ENCODE measurements at places on chromosomes 7 and 10.

- no peak for DNase-seq
Measured at GRCh38 chr7:127447326-127447945, 54.9 kb upstream of the ZNF800 start.

DNA sequence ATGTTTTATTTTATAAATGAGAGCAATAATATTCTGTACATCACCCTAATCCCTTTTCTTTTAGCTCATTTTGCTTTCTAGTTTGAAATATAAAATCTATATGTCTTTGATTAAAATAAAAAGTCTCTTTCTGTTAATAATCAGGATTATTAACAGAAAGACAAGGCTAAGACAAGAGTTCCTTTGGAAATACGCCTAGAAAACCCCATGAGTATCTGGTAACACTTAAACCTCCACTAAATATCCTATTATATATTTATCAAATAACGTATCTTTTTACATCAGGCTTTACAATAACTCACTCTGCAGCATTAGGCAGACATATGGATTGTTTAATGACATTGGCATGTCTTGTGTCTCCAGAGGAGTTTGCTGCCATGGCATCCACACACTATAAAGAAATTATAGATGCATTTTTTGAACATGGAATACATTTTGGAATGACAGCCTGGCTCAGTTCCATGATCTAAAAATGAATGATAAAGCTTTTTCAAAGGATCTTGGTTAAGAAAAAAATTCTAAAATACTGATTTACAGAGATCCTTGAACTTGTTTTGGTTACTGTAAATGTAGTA, 98.7 kb downstream of the TMEM26 start:
- DNase-seq = no peak

GRCh38 chr7:155333346-155334234, 35.9 kb downstream of the INSIG1 start:
- DNase-seq = no peak

GRCh38 chr10:86899670-86900276, 57.6 kb downstream of the MMRN2 start:
- DNase-seq = peak; percentile 2

DNA sequence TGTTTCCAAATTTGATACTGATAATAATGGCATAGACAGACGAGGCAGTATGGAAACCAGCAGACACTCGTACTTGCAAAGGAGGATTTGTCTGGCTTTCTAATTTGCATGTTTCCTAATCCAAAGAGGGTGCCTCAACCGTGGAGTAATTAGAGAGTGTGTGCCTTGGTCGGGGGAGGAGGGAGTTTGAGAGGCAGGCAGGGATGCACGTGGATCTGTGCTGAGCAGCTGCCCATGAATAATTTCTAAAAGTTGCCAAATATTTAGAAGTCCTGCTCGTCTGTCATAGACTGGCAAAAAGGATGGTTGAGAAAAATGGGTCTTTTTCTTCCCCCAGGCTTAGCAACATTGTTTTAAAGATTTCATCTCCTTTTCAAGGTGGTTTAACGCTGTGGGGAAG, 69.4 kb downstream of the PTPRE start:
- DNase-seq = no peak

- no peak for DNase-seq
Measured at GRCh38 chr7:54615537-54615936, 73.4 kb downstream of the VSTM2A start.

DNA sequence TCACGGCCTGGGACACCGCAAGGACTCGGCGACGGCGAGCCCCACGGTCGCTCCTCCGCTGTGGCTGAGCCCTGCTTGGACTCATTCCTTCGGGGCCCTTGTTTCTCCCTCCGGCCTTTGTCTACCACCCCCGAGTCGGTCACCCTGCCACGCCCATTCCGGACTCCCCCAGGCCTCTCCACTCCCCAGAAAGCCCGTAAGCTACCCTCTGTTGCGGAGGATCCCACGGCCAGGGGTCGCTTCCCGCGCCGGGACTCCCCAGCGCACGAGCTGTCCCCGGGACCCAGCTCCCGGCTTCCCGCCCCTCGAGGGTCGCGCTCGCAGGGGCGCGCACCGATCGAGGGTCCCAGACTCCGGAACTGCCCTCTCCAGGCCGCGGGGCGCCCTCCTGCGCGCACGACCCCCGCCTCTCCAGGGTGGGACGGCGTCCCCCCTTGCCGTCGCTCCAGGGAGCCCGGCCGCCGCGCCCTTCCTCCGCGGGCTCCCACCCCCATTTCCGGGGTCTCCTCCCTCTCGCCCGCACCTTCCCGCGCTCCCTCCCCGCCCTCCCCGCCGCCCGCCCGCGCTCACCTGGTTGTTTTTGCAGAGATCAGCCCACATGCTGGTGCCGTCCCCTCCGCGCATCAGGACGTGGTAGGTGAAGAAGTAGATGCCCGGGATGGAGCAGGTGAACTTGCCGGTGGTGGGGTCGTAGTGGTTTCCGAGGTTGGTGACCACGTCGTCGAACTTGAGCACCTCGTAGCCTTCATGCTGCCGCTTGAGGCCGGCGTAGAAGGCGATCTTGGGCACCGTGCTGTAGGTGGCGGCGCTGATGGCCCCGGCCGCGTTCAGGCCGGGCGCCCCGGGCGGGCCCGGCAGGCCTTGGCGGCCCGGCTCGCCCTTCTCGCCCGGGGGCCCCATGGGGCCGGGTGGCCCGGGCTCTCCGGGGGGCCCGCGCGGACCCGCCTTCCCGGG, 1.5 kb downstream of the C1QL3 start:
- no peak for DNase-seq

GRCh38 chr7:78709658-78710057, 743.8 kb downstream of the MAGI2 start:
- no peak for DNase-seq

DNA sequence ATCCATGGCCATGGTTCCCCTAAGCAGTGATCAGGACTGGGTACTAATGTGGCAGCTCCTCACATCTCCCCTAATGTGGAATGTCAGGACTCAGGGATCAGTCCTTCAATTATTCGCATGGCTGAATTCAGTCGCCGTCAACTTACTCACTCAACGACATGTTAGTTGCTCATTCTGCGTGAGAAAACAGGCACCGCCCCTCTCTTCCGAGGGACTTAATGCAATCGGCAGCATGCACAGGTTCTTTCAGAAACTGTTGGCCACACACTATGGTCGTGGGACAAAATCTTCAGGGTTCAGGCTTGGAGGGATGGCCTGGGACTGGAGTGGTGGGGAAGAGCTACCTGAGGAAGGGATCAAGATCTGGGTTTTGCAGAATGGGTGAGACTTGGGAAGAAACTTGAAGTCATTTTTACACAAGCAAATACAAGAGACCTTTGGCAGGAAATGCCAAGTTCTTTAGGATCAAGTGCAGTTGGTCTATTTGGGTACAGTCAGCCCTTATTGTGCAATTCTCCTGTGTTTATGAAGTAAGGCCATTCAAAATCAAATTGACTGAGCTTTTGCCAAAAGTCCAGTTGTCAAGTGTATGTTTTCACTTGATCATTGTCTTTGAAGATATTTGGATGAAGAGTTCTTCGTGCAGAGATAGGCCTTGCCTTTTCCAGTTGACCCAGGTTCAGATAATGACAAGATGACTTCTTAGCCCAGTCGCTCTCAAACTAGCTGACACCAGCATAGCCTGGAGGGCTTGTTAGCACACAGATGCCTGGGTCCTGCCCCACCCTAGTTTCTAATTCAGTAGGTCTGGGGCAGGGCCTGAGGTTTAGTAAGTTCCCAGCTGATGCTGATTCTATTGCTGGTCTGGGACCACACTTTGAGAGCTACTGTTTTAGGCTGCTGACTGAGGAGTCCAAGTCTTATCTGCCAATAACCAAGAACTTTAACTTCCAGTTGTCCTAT, 48.5 kb downstream of the LRRC18 start:
- no peak for DNase-seq

GRCh38 chr7:158581440-158582088, 6.1 kb downstream of the PTPRN2 start:
- no peak for DNase-seq

DNA sequence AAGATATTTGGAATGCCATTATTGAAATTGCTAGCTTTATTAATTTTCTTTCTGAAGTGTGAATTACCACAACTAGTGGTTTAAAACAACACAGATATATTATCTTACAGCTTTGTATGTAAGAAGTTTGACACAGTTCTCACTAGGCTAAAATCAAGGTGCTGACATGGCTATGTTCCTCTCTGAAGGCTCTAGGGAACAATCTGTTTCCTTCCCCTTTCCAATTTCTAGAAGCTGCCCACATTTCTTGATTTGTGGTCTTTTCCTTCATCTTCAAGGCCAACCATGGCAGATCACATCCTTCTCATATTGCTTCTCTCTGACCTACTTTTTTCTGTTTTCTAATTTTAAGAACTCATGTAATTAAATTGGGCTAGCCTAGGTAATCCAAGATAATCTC, 43.3 kb upstream of the SLC26A3 start:
- DNase-seq = no peak

- DNase-seq = no peak
Measured at GRCh38 chr10:99630433-99630832, 10.2 kb upstream of the SLC25A28 start.

- no peak for DNase-seq
Measured at GRCh38 chr10:78752708-78753107, 316.1 kb upstream of the ZMIZ1 start.

- no peak for DNase-seq
Measured at GRCh38 chr7:28469562-28469961, 57.2 kb downstream of the CREB5 start.

DNA sequence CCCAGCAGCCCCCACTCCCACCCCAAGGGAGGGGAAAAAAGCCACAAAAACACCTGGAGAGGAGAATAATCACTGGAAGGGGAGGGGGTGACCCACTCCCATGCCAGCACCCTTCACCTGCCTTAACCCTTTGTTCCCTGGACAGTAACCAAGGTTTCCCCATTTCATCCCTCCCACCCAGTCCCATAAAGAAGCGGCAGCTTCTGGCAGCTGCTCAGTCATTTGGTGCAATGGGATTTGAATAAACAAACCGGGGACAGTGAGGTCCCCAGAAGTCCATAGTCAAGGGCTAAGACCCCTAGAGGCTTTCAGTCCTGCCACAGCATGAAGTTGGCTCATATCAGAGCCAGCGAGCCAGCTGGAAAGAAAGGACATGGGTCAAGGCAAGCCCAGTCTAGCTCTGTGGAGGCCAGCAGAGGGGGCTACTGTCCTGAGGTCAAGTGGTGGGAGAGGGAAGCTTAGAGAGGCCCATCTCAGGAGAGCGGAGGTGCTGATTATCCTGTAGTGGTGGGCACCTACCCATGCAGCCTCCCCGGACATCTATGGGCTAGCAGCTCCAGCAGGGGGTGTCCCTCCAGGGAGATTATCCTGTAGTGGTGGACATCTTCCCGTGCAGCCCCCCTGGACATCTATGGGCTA, 58.9 kb upstream of the LBX1 start:
- DNase-seq = no peak

DNA sequence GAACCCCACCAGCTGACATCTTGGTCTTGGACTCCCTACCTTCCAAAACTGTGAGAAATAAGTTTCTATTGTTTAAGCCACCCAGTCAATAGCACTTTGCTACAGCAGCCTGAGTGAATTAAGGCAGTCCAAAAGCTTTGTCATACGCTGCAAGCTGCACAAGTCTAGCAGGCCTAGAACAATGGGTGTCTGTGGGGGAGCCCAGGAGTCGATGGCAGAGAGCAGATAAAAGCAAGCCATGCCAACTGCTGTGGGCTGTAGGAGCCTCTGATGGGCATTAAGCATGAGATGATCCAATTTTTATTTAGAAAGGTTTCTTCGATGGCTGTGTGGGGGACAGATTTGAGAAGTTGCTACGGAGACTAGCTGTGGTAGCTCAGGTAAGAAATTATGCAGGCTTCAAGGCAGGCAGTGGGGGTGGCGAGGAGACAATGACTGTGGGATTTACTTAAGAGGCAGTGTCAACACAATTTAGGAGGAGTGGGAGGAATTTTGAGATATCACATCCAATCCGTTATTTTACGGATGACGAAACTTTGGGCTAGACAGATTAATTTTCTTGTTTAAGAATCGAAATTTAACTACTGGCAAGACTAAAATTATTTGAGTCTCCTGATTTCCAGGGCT, 110.4 kb downstream of the NRCAM start:
- no peak for DNase-seq

GRCh38 chr10:95896071-95896850, 11.5 kb upstream of the CC2D2B start:
- DNase-seq = no peak

- DNase-seq = no peak
Measured at GRCh38 chr7:96792115-96792514, 82.5 kb upstream of the SEM1 start.

- DNase-seq = peak; percentile 55
Measured at GRCh38 chr10:7121154-7121797, 289.6 kb downstream of the SFMBT2 start.

DNA sequence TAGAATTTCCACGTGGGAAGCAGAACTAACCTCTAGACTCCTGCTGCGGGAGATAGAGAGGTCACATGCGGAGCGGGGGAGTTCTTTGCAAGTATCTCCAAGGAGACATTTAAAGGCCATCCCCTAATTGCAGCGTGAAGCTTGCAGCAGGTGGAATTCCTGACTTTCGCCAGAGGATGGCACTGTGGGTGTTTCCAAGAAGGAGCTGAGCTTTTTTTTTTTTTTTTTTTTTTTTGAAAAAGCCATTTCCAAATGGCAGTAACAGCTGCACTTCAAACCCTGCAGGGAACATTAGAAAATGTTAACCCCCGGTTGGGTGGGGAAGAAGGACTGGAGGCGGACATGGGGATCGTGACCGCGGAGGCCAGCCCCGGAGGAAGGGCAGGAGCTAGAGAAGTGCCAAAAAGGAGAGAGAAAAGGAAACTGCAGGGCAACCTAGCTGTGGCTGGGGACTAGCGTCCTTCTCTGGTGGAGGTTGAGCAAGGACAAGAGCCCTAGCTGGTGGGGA, 487.7 kb downstream of the TYW1 start:
- DNase-seq = no peak

DNA sequence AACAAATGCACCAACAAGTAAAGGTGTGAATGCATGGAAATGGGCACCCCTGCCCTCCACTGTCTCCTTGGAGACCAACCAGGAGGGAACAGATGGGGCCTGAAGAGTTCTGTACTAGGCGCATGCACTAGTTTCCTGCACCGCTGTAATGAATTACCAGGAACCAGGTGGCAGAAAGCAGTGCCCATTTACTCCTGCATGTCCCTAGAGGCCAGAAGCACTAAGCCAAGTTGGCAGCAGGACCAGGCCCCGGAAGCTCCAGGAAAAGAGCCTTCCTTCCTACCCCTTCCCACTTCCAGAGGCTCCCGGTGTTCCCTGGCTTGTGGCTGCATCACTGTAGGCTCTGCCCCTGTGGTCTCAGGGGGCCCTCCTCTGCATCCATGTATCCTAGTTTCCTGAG, 237.5 kb upstream of the PPP2R2D start:
- no peak for DNase-seq

DNA sequence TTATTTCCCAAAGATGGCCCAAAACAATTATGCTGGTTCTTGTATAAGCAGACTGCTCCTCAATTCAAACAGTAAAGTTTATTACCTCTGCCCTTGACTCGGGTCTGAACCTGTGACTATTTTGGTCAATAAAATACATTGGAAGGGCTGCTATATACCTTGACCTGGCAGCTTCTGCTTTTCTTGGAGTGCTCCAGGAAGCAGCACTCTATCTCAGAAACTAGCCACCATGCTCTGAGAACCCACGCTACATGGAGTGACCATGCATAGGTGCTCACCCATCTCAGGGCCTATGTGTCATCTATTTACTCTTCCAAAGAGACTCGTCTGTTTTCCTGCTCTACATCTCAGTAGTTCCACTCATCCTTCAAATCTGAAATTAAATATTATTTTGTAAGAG, 299.9 kb downstream of the AHR start:
- DNase-seq = no peak
